ENCODE measurements at places on chromosomes 11 and 22.

DNA sequence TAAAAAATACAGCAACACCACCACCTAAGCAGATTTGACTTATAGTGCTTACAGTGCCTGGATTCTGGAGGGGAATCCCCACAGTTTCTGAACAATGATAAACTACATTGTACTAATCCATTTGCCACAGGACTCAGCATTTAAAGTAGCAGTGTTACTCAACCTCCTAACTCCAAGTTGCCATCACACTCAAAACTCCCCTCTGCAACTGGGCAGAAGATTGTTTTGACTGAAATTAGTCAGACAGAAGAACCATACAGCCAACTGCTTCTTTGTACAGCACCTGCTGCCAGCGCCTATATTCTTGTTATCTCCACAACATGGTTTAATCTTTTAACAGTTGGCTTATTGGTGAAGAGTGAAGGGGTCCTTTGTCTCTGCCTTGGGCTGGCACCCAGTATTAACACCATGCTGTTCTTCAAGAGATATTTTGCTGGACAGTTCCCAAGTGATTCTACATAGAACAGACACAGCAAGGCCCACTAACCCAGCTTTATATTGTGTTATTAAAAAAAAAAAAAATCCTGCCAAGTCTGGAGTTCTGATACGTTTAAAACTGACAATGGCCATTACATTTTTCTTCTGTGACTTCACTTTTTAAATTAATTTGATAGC, 273.2 kb downstream of the DCDC1 start:
- DNase-seq = no peak

DNA sequence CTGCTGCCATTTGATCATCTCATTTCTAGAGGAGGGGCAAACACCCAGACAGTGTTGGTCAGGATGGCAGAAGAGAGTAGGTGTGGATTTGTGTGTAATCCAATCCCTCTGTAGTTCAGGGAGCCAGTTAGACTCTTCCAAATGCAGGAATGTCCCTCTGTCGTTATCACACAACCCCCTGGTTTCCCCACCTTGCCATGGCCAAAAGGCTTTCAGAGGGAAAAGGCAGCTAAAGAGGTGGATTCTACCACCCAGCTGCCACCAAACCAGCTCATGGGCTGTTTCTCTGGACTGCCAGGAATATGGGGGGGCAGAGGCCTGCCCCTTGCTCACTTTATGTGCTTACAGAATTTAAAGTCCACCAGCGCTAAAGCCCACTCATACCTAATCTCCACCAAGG, 18.1 kb downstream of the TSKU start:
- no peak for DNase-seq

DNA sequence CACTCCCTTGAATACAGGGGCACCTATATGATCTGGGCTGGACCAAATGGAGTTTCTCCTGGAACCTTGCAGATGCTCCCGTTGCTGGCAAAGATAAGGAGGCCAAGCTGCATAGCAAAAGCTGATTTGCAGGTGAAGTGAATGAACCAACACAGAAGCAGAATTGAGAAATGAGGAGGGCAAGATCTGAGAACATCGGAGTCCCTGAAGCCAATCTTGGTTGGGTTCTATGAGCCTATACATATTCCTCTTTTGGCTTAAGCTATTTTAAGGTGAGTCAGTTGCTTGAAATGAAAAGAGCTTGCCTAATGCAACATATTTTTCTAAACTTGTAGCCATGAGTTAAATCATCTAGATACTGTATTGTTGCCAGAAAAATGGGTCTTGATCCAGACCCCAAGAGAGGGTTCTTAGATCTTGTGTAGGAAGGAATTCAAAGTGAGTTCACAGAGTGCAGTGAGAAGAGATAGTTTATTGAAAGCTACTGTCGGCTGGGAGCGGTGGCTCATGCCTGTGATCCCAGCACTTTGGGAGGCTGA, 23.5 kb downstream of the WEE1 start:
- no peak for DNase-seq

DNA sequence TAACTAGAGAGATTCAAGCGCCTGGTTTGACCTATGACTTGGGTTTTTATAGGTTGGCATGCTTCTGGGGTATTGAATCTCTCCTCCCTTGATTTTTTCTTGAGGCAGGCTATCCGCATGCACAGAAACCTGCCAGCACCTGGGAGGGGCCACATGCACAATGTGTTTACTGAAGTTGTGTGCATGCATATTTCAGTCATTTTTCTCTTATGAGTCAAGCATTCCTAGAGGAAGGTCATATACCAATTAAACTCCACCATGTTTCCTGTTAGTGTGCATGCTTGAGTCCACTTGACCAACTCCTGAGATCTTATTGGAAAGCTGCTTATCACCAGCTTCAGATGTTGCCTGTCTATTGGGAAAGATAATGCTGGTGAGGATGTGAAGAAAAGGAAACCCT, 1718.4 kb downstream of the LRRC4C start:
- DNase-seq = no peak

- DNase-seq = peak; percentile 86
Measured at GRCh38 chr11:2779981-2780849, 80.4 kb upstream of the KCNQ1OT1 start.

GRCh38 chr11:43649921-43650320, 30.6 kb upstream of the HSD17B12 start:
- no peak for DNase-seq

GRCh38 chr11:83172551-83172950, 15.6 kb downstream of the PCF11 start:
- no peak for DNase-seq

DNA sequence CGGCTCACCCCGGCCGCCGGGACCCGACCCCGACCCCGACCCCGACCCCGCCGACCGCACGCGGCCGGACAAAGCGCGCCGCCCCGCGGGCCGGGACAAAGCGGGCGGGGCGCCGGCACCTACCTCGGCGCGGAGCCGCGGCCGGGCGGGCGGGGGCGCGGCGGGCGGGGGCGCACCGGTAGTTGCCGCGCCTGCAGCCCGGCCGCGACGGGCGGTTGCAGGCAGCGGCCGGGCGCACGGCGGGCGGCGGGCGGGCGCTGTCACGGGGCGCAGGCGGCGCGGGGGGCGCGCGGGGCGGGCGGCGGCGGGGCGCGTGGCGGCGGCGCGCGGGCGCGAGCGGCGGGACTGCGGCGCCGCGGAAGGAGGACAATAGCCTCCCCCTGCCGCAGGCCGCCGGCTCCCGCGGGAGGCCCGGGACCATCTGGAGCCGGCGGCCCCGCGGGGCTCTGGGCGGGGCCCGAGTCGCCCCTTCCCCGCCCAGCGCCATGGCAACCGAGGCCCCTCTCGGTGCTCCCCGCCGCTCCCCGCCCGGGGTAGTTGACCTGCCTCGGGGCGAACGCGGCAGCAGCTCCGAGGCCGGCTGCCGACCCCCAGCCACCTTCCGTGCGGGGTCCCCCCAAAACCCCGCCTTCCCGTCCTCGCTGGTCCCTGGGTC, 851 bp downstream of the SPTBN2 start:
- no peak for DNase-seq

DNA sequence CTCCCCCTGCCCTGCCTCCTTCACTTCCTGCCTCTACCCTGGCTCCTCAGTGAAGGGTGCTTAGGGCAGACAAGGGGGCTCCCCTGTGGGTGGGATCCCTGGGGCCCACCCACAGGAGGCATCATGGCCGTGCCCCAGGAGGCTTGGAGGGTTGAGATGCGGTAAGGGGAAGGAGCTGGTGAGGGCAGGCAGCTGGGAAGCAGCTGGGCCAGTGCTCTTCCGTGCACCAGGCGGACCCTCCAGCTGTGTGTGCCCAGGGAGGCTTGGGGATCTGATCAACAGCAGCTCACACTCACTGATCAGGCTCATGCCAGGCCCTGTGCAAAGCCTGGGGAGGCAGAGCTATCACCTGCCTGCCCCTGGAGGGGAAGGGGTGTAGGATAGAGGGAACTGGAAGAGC, 59.3 kb upstream of the TTLL12 start:
- DNase-seq = no peak

- DNase-seq = no peak
Measured at GRCh38 chr11:85299258-85299942, 327.7 kb downstream of the DLG2 start.

DNA sequence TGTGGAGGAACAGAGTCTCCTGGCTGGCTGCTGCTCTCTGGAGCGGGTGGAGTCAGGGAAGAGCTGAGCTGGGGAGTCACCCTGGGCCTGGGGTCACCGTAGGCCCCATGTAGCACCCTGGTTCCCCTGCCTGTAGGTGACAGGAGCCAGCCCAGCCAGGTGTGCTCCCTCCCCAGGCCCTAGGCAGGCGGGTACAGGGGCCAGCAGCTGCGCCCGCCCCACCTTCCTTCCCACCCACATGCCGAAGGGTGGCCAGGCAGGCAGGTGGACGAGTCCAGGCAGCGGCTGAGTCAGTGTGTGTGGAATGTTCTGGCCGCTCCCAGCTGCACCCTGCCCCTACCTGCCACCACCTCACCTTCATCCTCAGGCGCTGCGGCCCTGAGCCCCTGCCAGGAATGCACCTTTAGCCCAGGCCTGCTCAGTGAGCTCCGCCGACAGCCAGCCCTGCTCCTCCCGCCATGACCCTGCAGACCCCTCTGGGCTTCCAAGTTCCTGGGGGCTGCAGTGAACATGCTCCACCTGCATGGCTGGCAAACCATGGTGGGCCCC, 654 bp upstream of the SYT8 start:
- DNase-seq = peak; percentile 94

DNA sequence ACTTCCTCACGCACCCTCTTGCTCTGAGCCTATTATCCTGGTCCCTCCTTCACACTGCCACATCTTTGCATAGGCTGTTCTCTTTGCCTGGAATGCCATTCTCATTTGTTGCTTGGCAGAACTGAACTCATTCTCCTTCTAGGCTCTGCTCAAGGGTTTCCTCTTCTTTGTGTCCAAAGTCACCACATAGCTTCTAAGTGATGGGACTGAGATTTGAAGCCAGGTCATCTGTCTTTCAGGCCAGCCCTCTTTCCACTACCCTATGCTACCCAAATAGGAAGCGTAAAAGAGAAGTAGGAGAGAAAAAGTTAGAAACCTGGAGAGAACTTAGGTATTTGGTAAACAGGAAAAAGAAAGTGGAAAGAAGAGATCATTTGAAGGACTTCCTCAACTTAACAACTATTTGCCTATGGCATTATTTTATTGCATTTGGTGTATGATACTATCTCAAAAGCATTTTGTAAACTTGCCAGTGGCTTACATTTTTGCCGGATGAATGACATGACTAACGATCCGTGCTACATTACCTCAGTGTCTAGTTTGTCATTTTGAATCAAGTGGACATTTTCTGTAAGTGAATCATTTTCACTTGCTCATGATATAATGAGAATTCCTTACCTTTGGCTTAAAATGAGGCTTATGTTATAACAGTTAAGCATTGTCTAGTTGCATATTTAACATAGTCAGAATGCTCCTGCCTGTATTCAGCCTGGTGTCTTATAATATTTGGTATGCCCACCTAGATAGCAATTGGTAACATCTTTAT, 18.5 kb downstream of the NF2 start:
- DNase-seq = peak; percentile 30
